ENCODE measurements at places on chromosomes 13 and 19.

DNA sequence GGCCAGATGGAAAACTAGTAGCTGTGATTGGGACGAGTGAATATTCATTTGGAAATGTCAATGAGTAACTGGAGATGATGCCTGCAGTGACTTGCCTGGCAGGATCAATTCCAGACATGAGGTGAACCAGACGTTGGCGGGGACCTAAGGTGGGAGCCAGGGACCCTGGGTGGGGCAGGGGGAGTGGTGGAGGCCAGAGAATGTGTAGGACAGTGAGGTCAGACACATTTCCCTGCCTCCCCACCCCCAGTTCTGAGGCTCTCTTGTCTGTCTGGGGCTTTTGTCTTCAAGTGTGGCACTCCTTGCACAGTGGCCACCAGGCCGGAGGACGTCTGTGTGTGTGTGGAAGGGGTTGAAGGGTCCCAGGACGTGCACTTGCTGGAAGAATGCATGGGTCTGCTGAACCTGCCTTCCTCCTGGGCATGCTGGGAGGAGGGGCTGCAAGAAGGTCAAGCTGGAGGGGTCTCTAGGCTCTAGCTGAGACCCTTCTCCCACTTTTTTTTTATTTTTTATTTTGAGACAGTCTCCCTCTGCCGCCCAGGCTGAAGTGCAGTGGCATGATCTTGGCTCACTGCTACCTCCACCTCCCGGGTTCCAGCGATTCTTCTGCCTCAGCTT, 51.6 kb downstream of the CHST8 start:
- DNase-seq = no peak

DNA sequence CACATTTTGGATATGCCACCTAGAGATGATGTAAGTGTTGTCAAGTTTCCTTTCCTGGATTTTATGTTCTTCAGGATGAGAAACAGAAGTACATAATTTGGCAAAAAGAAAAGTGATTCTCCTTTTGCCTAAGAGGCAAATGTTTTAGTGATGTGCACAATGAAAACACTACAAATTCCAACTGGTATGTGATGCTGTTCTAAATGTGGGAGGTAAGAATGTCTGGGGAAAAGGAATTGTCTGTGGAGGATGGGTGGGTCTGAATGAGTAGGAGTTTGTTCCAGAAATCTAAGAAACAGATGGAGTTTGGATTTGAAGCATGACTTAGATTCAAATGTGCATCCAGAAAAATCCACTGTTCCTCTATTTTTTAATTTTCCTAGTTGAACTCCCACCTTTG, 473.6 kb upstream of the SPRY2 start:
- no peak for DNase-seq

GRCh38 chr19:4064149-4064495, 2.6 kb downstream of the ZBTB7A start:
- no peak for DNase-seq

GRCh38 chr19:58556622-58557220, 1.7 kb downstream of the UBE2M start:
- DNase-seq = no peak

DNA sequence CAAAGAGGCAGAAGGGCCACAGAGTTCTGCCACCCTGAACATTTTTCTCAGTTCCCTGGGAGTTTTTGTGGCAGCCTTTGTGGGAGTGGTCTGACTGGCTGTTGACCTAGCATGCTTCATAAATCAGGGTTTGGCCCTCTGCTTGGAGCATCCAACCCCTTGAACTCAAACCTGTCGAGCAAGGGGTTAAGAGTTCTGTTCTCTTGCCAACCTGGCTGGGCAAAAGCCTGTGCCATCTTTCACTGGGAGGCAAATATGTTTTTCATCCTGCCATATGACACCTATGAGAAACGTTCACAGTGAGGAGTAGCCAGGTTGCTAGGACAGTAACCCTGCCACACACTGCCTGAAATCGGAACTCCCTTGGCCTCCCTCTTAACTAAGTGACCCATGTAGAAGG, 7.7 kb upstream of the TEX26 start:
- no peak for DNase-seq

DNA sequence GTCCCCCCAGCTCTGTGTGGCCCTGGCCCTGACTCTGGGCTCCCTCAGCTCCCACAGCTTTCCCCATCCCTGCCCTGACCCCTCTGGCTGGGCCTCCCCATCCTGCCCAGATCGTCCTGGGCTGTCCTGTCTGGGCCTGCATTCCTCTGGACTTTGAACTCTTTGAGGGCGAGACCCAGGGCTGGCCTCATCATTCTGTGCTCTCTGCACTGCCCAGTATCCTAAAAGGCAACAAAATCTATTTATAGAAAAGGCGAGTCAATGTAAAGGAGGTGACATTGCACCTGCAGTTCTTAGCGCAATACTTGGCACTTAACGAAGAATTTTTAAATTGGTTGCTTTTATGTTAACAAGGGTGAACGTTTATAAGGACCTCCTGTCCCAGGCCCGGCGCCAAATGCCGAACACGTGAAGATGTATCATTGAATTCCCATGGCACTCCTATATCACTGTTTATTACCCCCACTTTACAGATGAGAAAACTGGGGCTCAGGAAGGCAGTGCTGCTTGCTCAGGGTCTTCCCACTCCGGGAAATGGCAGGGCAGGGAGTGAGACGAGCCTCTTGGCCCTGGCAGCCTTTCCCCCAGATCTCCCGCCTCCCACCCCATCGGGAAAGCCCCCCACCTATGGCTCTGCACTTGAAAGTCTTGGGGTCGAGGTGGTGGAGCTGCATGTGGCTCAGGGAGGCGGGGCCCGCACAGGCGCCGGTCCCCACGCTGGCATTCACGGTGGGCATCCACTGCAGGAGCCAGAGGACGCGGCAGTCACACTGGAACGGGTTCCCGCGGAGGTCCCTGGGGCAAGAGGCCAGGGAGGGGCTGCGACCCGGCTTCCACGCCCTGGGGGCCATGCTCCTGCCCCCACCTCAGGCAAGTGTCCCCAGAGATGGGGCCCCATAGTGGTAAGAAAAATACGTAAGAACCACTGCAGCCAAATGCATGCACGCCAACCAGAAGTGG, 3.8 kb downstream of the LGI4 start:
- no peak for DNase-seq

GRCh38 chr19:34667349-34668076, 9.4 kb downstream of the SCGB2B2 start:
- DNase-seq = no peak

DNA sequence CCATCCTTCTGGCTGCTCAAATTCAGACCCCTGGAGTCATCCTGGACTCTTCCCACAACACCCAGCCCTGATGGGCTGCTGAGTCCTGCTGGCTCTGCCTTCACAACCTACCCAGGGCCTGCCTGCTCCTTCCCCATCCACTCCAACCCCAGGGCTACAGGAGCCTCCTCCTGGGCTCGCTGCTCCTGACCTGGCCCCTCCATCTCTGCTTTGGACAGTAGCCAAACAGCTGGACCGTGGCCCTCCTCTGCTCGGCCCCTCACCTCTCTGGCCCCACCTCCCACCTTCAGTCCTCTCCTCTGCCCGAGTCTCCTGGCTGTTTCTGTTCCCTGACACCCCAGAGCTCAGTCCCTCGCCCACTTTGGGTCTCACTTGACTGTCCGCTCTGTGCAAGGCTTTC, 66.7 kb downstream of the CEBPG start:
- no peak for DNase-seq

GRCh38 chr19:3008994-3009393, 20.1 kb downstream of the TLE2 start:
- no peak for DNase-seq

- DNase-seq = no peak
These were observed 20.5 kb downstream of the NCAN start for GRCh38 chr19:19232261-19232721.

DNA sequence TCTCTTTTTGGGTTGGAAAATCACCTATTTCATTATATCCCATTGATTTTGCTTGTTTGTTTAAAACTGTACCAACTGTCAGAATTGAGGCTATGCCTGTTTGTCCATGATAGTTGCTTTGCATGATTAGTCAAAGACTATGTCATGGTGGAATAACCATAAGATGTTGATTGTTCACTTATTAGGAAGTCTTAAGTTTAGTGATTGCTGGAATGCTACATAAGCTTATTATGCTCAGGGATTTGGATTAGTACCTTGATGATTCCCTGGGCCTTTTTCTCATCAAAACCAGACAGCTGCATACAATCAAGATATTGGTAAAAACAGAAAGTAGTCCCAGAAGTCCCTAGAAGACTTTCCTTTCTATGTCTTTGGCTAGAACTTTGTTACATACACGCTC, 954.7 kb downstream of the PCDH9 start:
- DNase-seq = no peak

DNA sequence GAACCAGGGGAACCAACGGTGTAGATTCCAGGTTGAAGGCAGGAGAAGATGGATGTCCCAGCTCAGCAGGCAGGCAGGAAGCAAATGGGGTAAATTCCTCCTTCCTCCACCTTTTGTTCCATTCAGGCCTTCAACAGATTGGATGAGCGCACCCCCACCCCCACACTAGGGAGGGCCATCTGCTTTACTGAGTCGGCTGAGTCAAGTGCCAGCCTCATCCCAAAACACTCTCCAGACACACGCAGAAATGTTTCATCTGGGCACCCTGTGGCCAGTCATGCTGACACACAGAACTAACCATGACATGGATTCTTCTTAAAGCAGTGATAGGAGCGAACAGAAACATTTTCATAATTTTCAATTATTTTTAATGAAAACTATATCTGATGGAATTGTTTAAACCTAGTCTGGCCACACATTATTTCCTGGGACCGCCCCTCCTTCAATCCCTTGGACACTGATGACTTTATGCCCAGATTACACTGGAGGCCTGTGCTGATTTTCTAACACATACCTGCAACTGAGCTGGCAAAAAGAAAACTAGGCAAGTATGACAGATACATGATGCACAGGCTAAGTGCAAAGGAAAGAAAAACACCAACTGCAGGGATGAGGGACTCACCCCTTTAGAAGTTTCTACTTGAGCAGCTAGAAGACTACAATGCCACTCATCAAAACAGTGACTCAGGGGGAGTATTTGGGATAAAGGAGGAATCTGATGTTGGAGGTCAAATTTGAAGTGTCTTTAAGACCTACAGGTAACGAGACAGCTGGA, 154.2 kb downstream of the TNFRSF19 start:
- no peak for DNase-seq

All from cerebellar nuclear complex (tissue), 1 donor.